ENCODE measurements at places on chromosomes 1 and 21.

DNA sequence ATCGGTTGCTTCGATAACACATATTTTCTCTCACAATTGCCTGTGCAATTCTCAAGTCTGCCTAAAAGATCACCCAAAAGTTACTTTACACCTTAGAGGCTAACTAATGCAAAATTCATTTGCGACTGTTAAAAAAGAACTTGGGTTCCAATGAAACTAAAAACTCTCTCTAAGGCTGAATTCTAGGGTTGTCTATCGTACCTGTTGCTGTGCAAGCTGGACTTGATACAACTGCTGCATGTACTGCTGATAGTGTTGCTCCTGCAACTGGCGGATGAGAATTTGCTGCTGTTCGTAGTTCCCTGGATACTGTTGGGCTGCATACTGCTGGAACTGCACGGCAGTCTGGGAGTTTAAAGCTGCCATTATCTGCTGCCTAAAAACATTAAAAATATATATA lies 27.6 kb downstream of the ACBD3 start:
- no peak for DNase-seq

DNA sequence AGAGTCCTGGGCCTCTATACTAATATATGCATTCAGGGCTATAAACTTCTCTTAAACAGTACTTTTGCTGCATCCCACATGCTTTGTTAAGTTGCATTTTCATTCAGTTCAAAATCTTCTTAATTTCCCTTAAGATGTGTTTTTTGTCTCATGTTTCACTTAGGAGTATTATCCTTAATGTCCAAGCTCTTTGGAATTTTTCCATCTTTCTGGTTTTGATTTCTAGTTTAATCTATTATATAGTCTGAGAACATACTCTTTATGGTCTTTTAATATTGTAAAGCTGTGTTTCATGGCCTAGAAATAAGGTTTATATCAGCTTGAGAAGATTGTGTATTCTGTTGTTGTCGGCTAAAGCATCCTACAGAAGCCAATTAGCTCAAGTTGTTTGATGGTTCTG lies 1041.8 kb downstream of the PLA2G4A start:
- DNase-seq = no peak

- no peak for DNase-seq
These were observed 212.1 kb downstream of the PBX1 start for GRCh38 chr1:164771041-164771618.

DNA sequence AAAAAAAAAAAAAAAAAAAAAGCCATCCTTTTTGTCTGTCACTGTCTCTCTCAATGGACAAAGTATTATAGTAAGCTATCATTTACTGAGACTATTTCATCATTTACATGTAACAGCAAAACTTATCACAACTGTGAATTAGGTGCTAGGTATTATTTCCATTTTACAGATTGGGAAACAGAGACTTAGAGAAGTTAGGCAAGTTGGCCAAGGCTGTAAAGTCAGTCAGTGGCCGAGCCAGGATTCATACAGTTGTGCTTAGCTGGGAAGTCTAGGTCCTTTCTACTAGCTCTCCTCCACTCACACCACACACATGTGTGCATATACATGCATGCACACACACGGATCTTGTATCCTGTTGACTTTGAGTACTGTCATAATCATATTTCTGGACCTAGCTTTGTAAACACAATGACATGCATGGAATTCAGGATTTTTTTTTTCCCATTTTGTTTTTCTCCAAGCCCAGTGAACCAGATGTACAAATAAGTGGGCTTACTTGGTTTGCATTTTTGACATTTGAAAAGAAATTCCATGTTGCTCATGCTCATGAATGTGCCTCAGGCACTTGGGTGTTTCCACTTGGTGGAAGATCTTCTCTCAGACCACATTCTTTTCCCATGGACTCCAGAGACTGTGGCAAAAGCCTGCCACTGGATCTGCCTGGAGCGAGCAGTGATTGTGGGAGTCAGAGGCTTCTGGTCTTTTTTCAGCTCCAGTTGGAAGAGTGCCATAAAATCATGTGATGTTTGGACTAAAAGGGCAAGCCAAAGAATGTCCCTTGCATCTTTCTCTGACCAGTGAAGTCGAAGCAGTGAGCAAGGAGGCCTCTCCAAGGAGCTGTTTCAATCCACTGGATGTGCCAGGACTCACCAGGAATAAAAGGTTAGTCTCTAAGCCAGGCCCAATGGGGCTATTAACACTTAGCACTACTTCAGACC lies 61.7 kb upstream of the DNAJC6 start:
- DNase-seq = no peak

- no peak for DNase-seq
These were observed 1.1 kb downstream of the COX20 start for GRCh38 chr1:244836584-244836983.

DNA sequence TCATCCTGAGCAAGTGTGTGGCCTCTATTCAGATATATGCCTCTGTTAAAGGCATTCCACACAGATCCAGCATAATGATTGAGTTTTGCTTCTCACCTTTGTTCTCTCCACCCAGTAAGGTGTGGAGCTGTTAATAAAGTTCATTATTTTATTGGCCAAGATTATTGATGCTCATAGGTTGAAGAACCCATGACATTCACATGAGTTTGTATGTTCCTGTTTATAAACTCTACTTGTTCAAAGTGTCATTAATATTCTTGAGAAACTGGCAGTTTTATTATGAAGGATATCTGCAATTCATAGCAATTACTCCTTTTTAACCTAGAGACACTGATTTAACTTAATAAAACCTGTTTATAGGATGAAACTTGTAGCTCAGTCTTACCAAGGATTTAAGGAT lies 22.0 kb downstream of the IVNS1ABP start:
- no peak for DNase-seq

DNA sequence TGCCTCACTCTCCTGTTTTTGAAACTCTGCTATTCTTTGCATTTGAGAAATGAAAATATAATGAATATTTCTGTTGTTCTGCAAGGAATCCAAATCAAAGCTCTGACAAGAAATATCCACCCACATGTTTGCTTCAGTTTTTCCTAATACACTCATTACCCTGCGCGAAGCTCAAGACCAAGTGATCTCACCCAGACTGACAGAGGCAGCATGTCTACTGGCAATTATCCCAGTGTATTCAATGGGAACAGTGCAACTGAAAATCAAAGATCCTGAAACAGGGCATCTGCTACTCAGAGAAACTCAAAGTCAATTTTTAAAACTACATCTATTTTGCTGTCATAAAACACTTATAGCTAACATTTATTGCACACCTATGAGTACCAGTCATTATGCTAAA lies 321.0 kb upstream of the LRRC7 start:
- no peak for DNase-seq

GRCh38 chr21:34613679-34614627 lies 960 bp downstream of the RCAN1 start:
- DNase-seq = no peak

DNA sequence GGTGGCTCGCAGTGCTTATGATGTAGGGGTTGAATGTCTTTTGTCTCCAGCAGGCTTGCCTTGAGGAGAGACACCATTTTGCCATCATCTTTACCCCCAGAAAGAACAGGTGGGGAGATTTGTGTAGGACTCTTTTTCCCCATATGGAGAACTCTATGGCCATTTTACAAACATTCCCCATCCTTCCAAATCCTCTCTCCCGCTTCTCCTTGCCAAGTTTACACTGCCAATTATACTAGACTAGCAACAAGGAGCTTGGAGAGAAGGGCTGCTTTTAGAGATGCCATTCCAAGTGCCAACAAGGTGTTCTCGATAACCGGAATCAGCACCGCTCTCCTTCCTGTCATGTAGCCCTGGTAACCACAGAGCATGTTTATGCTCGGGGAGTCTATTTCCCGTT lies 233.1 kb downstream of the CAMTA1 start:
- no peak for DNase-seq

GRCh38 chr1:162213281-162213912 lies 143.9 kb downstream of the NOS1AP start:
- no peak for DNase-seq

DNA sequence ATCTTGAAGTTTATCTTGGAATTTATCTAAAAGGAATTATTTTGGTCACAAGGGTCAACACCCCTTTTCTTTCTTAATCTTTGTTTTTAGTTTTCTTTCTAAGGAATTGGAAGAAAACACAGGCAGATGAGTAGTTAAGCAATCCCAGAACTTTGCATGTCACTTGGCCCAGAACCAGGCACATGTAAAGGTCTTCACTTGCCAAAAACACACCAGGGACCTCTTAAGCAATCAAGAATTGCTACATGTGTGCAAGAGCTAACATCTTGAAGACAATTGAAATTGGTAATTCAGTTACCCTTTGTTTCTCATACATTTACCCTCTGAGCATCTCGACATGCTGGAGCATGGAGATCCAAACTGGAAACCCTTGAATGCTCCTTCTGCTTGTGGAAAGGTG lies 114.2 kb downstream of the ZC3H11B start:
- DNase-seq = no peak

- no peak for DNase-seq
These were observed 176.8 kb downstream of the LMO4 start for GRCh38 chr1:87505391-87505983.

- no peak for DNase-seq
These were observed 36.7 kb upstream of the GRHL3 start for GRCh38 chr1:24282491-24282890.

DNA sequence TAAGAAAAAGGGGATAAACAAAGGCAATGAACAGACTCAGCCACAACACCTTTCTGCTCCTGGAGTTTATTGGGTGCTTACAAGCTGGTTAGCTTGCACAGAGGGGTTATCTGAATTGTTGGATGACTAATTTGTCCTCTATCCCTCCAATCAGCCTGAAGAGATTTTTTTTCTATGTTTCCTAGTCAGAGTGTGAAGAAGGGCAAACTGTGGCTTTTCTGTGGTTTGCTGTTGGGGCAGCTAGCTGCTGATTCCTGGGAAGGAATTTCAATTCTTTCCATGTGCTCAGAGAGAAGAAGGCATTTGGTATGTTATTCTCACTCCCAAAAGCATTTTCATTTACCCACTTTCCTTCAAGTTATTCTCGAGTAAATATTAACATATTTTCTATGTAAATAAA lies 48.6 kb downstream of the PCP4 start:
- no peak for DNase-seq

DNA sequence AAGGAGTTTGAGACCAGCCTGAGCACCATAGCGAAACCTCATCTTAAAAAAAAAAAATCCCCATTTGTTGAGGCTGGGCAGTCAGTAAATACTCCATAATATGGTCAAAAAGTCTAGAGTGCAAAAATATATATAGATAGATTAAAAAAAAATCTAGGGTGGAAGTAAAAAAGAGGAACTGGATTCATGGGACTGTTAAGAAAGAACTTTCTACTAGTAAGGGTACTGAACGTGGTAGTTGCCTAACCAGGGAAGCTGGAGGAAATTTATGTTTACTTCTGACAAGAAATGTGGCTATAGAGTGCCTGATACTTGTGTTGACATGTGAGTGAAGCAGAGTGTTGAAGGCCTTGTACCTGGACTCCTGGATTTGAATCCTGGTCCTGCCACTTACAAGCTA lies 265.9 kb upstream of the FAM78B start:
- DNase-seq = no peak

DNA sequence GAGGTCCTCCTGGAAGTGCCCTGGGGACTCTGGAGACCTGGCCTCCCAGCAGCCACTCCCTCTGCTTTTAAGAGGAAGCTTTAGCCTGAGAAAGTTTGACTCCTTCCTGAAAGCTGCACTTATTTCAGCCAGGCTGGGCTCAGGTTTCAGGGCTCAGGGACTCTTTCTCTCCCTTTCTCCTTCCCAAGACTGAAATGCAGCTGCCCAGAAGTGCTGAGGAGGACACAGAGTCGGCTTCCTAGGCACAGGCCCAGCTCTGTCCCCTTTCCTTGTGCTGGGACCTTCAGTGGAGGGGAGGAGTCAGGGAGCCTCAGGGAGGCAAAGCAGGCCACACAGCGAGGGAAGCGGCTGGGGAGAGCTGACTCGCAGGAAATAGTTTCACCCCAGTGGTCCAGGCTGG lies 137.3 kb downstream of the NAV1 start:
- DNase-seq = no peak

- no peak for DNase-seq
These were observed 48.1 kb downstream of the CAMSAP2 start for GRCh38 chr1:200786788-200787187.

DNA sequence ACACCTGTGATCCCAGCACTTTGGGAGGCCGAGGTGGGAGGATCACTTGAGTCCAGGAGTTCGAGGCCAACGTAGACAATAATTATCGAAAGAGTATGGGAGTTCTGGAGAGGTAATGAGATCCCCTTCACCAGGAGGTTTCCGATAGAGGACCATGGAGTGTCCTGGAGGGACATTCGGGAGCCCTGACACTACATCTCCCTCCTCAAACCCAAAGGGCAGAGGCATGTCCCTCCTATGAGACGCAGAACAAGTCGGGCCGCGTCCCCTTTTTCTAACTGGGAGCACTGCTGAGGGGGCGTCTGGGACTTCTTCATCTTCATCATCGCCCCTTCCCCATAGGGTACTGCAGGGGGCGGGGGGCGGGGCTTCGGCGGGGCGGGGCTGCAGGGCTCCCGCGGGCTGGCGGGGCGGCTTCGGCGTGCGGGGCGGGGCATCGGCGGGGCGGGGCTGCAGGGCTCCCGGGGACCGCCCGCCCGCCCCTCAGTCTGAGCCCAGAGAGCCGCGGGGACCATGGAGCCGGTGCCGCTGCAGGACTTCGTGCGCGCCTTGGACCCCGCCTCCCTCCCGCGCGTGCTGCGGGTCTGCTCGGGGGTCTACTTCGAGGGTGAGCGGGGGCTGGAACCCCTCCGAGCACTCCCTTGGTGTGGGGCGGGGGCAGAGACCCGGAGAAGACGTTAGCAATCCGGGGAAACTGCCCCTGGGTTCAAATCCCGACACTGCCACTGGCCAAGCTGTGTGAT lies at the start of gene THEMIS2:
THEMIS2 (plus strand) TSS at position 486 of the 743 bp plus-strand sequence; CDS start at position 514, 28 bp downstream.
- peak; percentile 14 for DNase-seq

DNA sequence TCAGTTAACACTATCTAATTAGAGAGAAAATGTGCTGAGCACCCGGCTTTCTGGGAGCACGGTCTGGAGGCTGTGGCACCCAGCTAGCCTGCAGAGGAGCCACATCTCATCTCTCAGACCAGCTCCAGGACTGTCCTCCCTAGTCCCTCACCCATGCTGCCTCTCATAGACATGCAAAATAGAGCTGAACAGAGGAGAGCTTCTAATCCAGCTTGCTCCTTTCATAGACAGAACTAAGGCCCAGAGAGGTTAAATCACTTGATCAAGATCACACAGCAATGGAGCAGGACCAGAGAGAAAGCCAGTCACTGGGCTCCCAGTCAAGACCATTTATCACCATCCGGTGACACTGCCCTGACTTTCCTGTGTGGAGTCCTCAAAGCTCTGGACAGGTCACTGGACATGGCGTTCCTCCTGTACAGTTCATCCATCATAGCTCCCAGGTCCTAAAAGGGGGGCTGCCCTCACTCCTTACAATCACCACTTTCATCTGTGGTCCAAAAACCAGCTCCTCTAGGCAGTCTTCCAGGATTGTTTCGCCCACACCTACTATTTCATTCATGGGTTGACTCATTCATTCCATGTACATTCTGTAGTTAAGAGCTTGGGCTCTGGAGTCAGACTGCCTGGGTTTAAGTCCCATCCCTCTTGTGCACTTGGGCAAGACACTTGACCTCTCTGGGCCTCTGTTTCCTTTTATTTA lies 8.8 kb upstream of the CAMK2N1 start:
- DNase-seq = no peak

DNA sequence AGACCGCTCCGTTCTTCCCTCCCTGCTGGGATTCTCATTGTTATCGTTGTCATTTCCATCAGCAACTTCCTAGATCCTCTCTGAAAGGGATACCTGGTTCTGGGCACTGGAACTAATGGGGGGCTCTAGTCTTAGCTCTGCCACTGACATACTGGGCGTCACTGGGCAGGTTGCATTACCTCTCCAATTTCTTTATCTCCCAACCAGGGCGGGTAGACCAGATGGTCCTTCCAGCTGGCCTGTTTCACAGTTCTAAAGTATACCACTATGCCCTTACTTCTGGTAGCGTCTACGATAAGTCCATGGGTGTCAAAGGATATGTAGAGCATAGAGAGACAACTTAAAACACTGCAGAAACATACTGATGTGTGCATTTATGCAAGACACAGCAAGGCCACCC lies 1.4 kb downstream of the GPR37L1 start:
- no peak for DNase-seq
